ENCODE measurements at places on chromosomes 2 and 18. TPM values are rescaled to one million over a fixed set of nuclear protein-coding genes. Genes with fewer than 3 reads are reported as not detected.

DNA sequence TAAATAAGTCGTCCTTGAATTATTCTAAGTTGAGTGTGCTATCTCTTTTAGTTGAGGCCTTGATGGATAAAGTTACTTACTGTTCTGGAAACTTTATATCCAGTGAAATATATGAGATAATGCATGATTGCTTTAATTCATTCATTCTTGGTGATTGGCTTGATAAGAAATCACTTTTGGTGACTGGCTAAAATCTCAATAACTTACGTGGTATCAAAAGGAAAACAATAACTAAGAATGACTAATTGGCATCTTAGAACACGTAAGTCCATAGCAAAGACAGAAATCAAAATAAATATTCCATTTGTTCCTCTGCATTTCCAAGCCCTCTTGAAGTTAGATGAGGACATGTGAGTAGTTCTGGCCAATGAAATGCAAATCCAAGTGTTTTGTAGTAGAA lies 251.6 kb downstream of the NUP35 start:
- H3K27me3 ChIP-seq, result no peaks in the 10 kb centered on the region
- no peaks in the 10 kb centered on the region for H3K4me1 ChIP-seq
- DNase-seq, result no peak
- no peaks in the 10 kb centered on the region for H3K36me3 ChIP-seq

DNA sequence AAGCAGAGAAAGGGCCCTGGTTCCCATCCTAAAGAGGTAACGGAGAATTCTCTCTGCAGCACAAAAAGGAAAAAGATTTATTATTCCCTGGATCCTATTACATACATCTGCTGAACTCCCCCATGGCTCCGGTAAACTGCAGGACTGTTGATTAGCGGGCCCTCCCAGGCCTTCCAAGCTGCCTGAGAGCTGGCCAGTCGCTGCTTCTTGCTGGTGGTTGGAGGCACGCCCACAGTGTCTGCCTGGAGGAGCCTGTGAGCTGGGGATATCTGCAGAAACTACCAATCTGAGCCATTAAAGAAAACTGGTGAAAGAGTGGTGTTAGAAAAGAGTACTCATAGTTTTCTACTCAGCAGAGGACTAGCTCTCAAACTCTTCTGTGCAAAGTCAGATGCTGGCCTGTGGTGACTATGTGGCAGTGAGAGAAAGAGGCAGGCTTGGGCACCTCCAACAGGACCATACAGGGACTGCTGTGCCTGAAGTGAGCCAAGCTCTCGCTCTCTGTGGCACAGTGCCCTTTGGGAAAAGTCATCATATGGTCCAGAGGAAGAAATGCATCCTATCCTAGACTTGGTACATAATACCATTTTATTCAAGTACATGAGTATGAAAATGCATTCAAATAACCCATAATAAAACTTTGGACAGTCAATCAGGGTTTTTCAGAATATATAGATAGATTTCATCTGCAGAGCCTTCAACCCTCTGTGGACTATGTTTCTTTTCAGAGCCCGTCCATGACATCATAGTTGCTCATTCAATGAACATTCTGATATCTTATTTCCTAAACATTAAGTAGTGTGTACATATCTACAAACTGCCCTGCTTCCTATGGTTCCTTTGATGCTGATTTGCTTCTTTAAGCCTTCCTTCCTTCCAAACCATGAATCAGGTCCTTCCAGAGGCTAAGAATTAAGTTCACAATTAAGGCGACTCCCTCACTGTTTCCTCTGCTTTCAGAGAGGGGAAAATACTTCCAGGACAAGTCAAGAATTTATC lies 242.0 kb upstream of the LYPD1 start:
- no peak for DNase-seq
- H3K36me3 ChIP-seq, result no peaks in the 10 kb centered on the region
- H3K4me3 ChIP-seq, result no peak overlapping the region

DNA sequence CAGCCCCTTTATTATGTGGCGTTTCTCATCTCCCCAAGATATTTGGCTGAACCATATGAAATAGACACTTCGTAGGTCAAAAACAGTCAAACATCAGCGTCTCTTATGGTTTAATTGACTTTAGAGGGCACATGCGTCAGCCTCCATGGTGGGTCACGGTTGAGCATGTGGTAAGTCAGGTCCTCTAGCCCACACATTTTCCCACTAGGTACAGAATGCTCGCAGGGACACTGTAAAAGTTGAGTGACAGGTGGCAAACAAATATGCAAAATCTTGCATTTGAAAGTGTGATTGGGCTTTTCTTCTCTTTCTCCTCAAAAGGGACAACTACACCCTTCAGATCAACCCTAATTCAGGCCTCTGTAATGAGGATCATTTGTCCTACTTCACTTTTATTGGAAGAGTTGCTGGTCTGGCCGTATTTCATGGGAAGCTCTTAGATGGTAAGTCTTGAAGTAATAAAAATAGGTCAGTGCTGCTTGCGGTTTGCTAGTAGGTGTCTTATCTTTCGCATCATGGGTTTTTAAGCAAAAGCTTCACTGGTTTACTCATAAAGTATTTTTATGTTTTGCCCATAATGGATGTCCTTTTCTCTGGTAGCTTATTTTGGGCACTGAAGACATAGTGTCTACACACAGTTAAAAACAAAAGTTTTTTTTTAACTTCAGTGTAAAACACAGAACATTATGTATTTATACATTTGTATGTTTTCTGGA lies 261.3 kb downstream of the ALPK2 start:
- H3K27ac ChIP-seq, result no peak overlapping the region
- H3K4me1 ChIP-seq, result no peaks in the 10 kb centered on the region
- peak; percentile 6 for DNase-seq

DNA sequence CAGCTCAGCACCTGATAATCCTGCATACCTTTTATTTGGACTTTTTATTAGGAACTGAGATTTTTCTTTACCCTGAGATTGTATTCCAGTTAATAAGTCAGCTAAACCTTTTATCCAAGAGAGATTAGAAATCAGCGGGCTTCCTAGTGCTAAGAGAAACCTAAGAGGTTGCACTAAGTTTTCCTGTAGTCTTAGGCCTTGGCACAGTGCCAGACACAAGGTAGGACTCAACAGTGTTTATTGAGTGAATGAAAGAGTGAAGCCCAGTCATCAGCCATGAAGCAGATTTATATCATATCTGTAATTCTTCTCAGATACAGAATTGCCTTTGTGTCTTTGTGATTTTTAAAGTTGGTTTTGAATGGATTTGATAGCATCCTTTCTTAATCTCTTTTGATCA lies 13.6 kb downstream of the OTX1 start:
- peaks cover 4% of the 10 kb centered on the region for H3K4me1 ChIP-seq
- H3K36me3 ChIP-seq, result no peaks in the 10 kb centered on the region
- DNase-seq, result no peak
- no peak overlapping the region for H3K27ac ChIP-seq
- H3K4me3 ChIP-seq, result no peak overlapping the region

DNA sequence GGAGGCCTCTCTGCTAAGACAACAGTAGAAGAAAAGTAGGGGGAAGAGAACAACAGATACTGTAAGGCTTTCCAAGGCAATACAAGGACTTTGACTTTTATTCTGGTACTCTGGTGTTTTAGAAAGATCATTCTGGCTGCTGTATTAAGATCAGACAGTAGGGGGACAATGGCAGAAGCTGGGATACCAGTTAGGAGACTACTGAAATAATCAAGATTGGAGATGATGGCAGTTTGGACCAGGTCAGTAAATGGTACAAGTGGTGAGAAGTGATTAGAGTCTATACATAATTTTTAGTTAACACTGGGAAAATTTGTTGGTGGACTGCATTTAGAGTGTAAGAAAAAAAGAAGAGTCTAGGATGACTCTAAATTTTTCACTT lies 139.7 kb downstream of the ROCK1 start:
- H3K4me1 ChIP-seq, result no peaks in the 10 kb centered on the region
- H3K36me3 ChIP-seq, result peaks cover 60% of the 10 kb centered on the region
- no peak overlapping the region for H3K4me3 ChIP-seq
- no peak overlapping the region for H3K27ac ChIP-seq
- no peaks in the 10 kb centered on the region for H3K27me3 ChIP-seq

GRCh38 chr2:70984228-70984575 lies 5.8 kb downstream of the ANKRD53 start:
- H3K4me3 ChIP-seq, result no peak overlapping the region
- H3K27me3 ChIP-seq, result no peaks in the 10 kb centered on the region
- H3K27ac ChIP-seq, result no peak overlapping the region
- DNase-seq, result no peak
- peaks cover 21% of the 10 kb centered on the region for H3K36me3 ChIP-seq

GRCh38 chr2:152740743-152741328 lies 22.4 kb downstream of the ARL6IP6 start:
- no peaks in the 10 kb centered on the region for H3K4me1 ChIP-seq
- no peaks in the 10 kb centered on the region for H3K27me3 ChIP-seq

DNA sequence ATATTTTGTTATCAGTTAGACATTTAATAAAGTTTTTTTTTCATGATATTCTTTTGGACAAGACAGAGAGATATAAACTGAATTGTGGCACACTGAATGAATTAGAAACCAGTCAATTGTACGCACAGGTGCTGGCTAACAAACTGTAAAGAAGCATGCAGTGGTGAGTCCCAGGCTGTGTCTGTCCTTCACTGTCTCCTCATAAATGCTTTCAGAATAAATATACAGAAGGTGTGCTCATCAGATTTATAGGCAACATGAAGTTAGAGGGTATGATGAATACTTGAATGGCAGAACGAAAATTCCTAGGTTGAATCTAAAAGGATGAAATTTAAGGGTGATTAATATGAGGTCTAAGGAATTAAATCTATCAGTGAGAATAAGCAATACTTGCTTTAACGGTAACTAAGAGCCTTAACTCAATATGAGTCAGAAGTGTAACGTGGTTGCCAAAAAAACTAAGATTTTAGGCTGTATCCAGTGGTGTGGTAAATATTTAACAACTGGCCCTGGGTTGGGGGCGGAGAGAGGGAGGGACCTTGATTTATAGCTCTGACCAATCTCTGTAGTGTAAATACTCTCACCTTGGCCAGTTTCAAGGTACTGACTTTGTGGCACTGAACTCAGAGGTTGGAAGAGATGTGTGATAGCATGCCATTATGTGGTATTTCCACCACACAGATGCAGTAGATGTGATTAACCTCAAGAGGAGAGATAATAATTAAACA lies 41.9 kb upstream of the AAK1 start:
- peak overlapping the region; percentile 37 for H3K27ac ChIP-seq
- H3K27me3 ChIP-seq, result no peaks in the 10 kb centered on the region
- peaks cover 14% of the 10 kb centered on the region for H3K4me1 ChIP-seq
- no peak overlapping the region for H3K4me3 ChIP-seq
- no peaks in the 10 kb centered on the region for H3K36me3 ChIP-seq

- H3K27ac ChIP-seq, result no peak overlapping the region
- DNase-seq, result no peak
- no peaks in the 10 kb centered on the region for H3K27me3 ChIP-seq
- H3K36me3 ChIP-seq, result no peaks in the 10 kb centered on the region
Measured at GRCh38 chr2:126429103-126429502, 226.9 kb upstream of the GYPC start.

- no peak overlapping the region for H3K4me3 ChIP-seq
- peaks cover 6% of the 10 kb centered on the region for H3K27me3 ChIP-seq
Measured at GRCh38 chr2:239855863-239856587, 169.1 kb downstream of the NDUFA10 start.

GRCh38 chr2:210170446-210171303 lies 534 bp downstream of the KANSL1L start:
- H3K36me3 ChIP-seq, result no peaks in the 10 kb centered on the region
- no peaks in the 10 kb centered on the region for H3K27me3 ChIP-seq
- peak; percentile 98 for DNase-seq
- peaks cover 13% of the 10 kb centered on the region for H3K4me1 ChIP-seq
- peak overlapping the region; percentile 83 for H3K4me3 ChIP-seq

- peaks cover 16% of the 10 kb centered on the region for H3K36me3 ChIP-seq
- peaks cover 12% of the 10 kb centered on the region for H3K4me1 ChIP-seq
- no peak for DNase-seq
- no peak overlapping the region for H3K4me3 ChIP-seq
- no peak overlapping the region for H3K27ac ChIP-seq
Measured at GRCh38 chr2:239118264-239118663, 270.4 kb downstream of the TWIST2 start.

- H3K36me3 ChIP-seq, result peaks cover 12% of the 10 kb centered on the region
- no peak overlapping the region for H3K4me3 ChIP-seq
- H3K27ac ChIP-seq, result no peak overlapping the region
- no peak for DNase-seq
- peaks cover 3% of the 10 kb centered on the region for H3K4me1 ChIP-seq
Measured at GRCh38 chr2:68216454-68217310, 35.6 kb downstream of the PPP3R1 start.

GRCh38 chr18:68985172-68985820 lies 187.4 kb downstream of the CCDC102B start:
- H3K4me3 ChIP-seq, result no peak overlapping the region
- no peak for DNase-seq
- H3K27ac ChIP-seq, result no peak overlapping the region
- H3K4me1 ChIP-seq, result no peaks in the 10 kb centered on the region
- no peaks in the 10 kb centered on the region for H3K27me3 ChIP-seq
- H3K36me3 ChIP-seq, result no peaks in the 10 kb centered on the region

GRCh38 chr2:181008407-181008806 lies 28.0 kb downstream of the UBE2E3 start:
- no peak overlapping the region for H3K27ac ChIP-seq
- no peaks in the 10 kb centered on the region for H3K36me3 ChIP-seq
- no peaks in the 10 kb centered on the region for H3K4me1 ChIP-seq
- no peak for DNase-seq
- H3K27me3 ChIP-seq, result no peaks in the 10 kb centered on the region
- H3K4me3 ChIP-seq, result no peak overlapping the region

GRCh38 chr2:152864601-152865149 lies 146.3 kb downstream of the ARL6IP6 start:
- no peaks in the 10 kb centered on the region for H3K36me3 ChIP-seq
- no peaks in the 10 kb centered on the region for H3K4me1 ChIP-seq
- H3K27me3 ChIP-seq, result no peaks in the 10 kb centered on the region
- H3K27ac ChIP-seq, result no peak overlapping the region
- no peak for DNase-seq

DNA sequence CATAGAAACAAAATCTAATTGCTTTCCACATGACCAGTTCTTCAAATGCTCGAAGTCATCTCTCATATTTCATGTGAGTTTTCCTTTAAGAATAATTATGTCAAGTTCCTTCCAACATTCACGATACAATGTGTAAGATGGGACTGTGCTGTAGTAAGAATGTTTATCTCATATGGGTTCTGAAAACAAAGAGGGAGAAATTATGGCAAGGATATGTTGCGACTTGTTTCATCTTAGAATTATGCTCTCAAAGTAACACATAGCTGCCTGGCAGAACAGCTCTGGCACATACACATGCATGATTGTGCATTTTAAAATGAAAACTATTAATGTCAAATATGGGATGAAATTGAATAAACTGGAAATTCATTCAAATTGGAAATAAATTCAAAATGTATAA lies 314.8 kb upstream of the ACVR2A start:
- H3K27me3 ChIP-seq, result no peaks in the 10 kb centered on the region
- peaks cover 3% of the 10 kb centered on the region for H3K4me1 ChIP-seq
- no peak overlapping the region for H3K4me3 ChIP-seq
- no peak overlapping the region for H3K27ac ChIP-seq

GRCh38 chr2:22238967-22239366 lies 1115.2 kb downstream of the TDRD15 start:
- H3K36me3 ChIP-seq, result no peaks in the 10 kb centered on the region
- no peaks in the 10 kb centered on the region for H3K27me3 ChIP-seq
- H3K4me1 ChIP-seq, result no peaks in the 10 kb centered on the region
- no peak overlapping the region for H3K27ac ChIP-seq
- no peak overlapping the region for H3K4me3 ChIP-seq
- no peak for DNase-seq

Gene TEKT4
- not detected for total RNA-seq

Gene NYAP2
- not detected for total RNA-seq

Gene EML4
- 88.4 TPM for total RNA-seq

Gene ZNF521
- total RNA-seq, result 0.54 TPM

Gene KLHL29
- total RNA-seq, result 0.33 TPM

Gene RAB6D
- total RNA-seq, result not detected

Gene HSBP1L1
- total RNA-seq, result 13.8 TPM

Gene SPTBN1
- 68.3 TPM for total RNA-seq

Gene ERMN
- total RNA-seq, result 13.5 TPM

Gene RBM45
- total RNA-seq, result 9.1 TPM

Gene BOLL
- not detected for total RNA-seq

Gene SOS1
- 52.7 TPM for total RNA-seq

Gene CROCC2
- not detected for total RNA-seq

Gene GALNT14
- total RNA-seq, result not detected

Gene ACTG2
- total RNA-seq, result not detected
